ENCODE measurements at places on chromosomes 16 and 17.

DNA sequence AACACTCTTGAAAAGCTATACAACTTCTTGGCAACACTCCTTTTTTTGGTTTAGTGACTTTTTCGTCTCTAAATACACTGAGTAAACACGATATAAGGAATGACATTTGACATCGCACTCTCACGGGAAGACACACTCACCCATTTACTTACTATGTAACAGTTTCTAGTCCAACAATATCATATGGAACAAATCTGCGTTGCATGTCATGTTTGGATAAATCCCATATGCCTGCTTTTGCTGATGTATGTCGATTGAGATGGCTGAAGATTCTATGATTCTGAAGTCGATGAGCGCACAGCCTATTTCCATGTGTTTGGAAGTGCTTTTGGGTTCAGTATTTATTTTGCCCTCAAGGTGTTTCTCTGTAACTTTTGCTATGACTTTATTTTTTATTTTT, 18.2 kb downstream of the ITGAE start:
- no peak for DNase-seq

DNA sequence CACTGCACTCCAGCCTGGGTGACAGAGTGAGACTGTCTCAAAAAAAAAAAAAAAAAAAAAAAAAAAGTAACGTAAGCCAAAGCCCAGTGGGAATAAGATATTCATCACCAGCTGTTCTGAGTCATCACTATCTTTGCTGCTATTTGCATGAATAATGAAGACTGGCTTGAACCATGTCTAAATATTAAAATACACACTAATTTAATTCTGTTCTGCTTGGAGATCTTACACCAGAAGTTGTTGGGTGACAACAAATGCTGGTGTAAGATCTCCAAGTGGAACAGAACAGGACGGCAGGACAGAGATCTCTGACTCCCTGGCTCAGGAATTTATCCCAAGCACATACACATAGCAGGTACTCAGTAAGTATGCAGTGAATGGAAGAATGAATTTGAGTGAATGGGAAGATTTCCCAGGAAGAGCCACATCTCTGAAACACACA, 19.6 kb downstream of the DNAH17 start:
- no peak for DNase-seq

- DNase-seq = peak; percentile 48
Observed at GRCh38 chr16:27315333-27316037, 1.7 kb downstream of the IL4R start.

DNA sequence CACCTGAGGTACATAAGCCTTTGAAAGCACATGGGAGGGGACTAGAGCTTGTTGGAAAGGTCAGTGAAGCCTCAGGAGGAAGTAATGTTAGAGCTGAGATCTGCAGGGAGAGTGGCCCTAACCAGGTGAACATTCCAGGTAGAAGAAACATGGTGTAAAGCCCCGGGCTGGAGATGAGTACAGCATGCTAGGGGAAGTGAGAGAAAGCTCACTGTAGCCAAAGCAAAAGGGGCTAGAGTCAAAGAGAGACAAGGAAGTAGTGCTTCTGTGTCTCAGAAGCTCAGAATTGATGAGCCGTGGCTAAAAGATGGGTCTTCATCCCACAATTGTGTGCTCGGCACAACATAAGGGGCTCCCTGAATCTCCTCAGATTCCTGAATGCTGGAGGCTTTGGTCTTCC, 481.8 kb downstream of the XYLT1 start:
- DNase-seq = no peak

DNA sequence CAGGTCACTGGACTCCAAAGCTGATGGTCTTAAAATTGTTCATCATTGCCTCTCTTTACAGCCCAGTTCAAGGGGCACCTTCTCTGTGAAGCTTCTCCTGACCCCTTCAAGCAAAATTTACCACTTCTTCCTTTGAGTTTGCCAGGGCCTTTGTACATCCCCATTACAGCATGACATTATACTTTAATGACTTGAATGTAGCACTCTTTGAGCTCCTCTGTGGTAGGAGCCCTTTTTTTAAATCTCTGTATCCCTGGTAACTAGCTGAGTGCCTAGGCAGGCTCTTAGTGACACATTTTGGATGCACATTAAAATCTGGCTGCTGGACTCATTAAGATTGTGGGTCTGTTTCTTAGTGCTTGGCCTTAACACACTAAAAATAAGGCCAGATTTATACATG, 412.1 kb downstream of the CA10 start:
- no peak for DNase-seq

GRCh38 chr16:14098081-14098480, 27.0 kb downstream of the MRTFB start:
- no peak for DNase-seq

All from activated CD4-positive, alpha-beta T cell treated with anti-CD3 and anti-CD28 coated beads, Interleukin-2, amount 50 U/mL, for 4 hours (primary cell).